ENCODE measurements at places on chromosomes 7 and 10. TPM values are rescaled to one million over a fixed set of nuclear protein-coding genes. Genes with fewer than 3 reads are reported as not detected.

DNA sequence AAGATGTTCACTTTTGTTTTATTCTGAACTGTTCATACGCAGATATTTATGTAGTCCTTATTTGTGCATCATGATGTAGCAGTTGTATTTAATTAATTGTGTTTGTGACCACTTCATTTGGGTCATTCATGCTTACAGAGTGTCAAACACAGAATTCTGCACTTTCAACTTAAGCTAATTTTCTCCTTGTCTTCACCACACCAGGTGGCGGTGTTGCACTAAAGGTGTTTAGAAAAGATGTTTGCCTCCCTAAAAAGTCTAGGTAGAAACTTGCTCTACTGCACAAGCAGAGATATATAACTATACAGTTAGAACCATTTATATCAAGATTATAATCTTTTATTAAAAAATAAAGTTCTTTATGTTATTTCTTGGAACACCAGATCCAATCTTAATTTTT is 1.3 kb upstream of the TAS2R38 start:
- DNase-seq, result no peak

DNA sequence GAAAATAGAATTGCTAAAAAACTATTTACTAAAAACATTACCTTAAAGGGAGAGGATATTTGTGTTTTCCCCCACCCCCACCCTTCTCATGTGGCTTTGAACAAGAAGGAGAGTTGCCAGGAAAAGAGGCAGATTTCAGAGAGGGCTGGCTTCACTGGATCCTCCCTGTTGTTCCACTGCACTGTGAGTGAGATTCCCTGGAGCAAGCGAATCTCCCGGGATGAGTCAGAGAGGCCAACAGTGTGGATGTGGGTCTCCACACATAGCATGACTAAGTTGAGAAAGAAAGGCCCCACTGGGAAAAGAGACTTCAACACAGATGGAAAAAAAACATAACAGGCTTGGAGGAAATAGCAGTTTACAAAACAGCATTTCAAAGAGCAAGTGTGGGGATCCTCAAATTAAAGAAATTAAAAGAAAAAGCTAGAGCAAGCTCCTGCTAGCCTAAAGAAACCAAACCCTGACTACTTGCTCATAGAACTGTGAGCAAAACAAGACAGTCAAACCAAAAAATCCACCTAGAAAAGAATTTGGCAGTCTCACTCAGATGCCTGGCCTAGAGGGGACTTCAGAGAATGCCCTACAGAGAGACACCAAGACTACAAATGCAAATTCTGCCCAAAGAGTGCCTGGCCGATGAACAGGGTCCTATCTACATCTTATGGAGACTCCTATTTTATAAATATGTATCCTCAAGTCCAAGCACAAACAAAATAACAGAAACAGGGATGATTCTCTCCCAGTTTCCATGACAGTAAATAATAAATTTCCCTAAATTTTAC is 3.4 kb downstream of the CAV1 start:
- no peak for DNase-seq

- DNase-seq, result no peak
Measured at GRCh38 chr7:74092321-74092963, 8.8 kb downstream of the LIMK1 start.

DNA sequence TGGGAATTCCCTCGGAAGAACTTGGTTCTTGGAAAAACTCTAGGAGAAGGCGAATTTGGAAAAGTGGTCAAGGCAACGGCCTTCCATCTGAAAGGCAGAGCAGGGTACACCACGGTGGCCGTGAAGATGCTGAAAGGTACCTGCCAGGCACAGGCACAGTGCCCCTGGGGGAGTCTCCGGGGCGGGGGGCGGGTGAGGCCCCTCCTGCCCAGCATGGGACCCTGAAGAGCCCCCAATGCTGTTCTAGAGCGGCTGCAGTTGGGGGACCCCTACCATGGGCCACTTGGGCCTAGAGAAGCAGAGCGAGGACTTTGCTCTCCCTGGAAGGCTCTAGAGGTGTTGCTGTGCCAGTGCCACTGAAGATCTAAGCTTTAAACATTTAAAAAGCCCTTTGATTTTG is 21.6 kb upstream of the CSGALNACT2 start:
- no peak for DNase-seq

Gene PDK4
- total RNA-seq, result 507 TPM

Gene DRGX
- not detected for total RNA-seq

Gene POLR1F
- 17.0 TPM for total RNA-seq

Gene TMEM176B
- total RNA-seq, result 49.1 TPM

Gene DNAH11
- total RNA-seq, result 0.32 TPM

Gene SLC16A9
- total RNA-seq, result 1.2 TPM

Gene CYP3A4
- total RNA-seq, result 0.64 TPM

All from breast epithelium (tissue), 4 donors.